ENCODE measurements at places on chromosomes 13 and 19.

DNA sequence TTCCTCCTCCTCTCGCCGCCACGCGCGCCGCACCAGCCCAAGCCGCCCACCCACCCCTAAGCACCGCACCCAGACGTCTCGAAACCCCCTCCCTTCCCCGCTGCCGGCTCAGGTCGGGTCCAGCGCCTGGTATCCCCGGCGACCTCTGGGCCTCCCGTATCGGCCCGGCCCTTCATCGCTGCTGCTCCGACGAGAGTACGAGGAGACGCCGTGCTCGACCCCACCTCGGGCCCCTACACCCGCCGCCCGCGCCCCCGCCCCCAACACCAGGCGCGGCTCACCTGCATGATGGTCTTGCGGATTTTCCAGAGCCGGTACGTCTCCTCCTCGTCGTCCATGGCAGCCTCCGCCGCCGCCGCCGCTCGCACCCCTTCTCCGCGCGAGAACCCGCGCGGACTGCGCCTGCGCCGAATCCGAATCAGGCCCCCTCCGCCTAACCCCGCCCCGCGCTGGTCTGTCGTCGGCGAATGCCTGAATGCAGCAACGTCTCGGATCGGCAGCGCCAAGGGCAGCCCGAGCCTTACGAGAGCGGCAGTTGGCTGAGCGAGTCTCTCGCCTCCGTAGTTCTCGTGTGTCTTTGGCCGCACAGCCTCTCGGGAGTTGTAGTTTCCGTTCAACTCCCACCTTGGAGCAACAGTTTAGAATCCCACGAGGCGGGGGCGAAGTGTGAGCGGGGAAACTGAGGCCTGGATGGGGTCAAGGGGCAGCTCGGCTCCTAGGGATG is at the start of gene POLR2E:
POLR2E (minus strand) TSS at position 398 of the 724 bp plus-strand sequence; CDS start at position 338, 60 bp downstream.
- DNase-seq = peak; percentile 98

DNA sequence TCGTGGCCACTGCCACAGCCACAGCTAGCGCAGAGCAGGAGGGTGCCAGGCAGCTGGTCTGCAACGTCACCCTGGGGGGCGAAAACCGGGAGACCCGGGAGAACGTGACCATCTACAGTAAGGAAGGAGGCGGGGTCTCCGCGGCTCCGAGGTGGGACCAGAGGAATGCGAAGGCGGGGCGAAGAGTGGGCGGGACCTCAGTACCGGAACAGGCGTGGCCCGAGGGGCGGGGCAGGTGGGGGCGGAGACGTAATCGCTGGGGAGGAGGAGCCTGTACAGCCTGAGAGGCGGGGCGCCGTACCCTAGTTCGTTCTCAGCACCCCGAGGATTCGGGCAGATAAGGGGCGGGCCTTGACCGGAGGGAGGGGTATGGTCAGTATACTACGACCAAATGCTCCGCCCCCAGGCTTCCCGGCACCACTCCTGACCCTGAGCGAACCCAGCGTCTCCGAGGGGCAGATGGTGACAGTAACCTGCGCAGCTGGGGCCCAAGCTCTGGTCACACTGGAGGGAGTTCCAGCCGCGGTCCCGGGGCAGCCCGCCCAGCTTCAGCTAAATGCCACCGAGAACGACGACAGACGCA is 2.5 kb downstream of the ICAM5 start:
- peak; percentile 69 for DNase-seq

- no peak for DNase-seq
Measured at GRCh38 chr13:78876915-78877549, 218.1 kb upstream of the OBI1 start.

DNA sequence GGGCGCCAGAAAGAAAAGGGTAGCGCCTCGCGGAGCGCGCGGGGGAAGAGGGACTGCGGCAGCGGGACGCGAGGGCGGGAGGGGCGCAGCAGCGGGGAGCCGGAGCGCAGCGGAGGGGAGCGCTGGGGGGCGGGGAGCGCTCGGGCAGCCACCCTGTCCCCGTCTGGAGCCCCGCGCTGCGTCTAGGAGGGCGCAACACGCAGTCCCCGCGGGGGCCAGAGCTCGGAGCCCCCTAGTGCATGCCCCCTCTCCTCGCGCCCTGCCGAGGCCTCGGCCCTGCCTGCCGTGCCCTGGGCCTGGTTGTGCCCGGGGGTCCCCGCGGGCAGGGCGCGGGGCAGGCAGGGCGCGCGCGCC is 37.9 kb downstream of the SOX1 start:
- no peak for DNase-seq

GRCh38 chr13:112573710-112574109 is 14.2 kb downstream of the TUBGCP3 start:
- no peak for DNase-seq

GRCh38 chr13:47133011-47133445 is 236.2 kb upstream of the HTR2A start:
- DNase-seq = no peak

DNA sequence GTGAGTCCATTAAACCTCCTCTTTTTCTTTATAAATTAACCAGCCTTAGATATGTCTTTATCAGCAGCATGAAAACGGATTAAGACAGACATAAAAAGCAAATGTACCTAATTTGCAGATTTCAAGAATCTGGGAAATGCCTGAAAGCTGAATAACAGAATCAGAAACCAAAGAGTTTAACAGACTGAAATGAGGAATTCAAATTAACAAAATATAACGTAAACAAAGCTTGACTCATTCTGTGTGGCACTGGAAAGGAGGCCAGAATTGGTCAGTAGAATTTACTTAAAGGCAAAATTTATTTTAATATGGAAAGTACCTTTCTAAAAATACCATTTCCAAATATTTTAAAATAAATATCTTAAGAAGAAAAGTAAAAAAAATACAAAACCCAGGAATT is 540.6 kb upstream of the HTR2A start:
- DNase-seq = no peak

- DNase-seq = no peak
Measured at GRCh38 chr13:31433207-31433606, 233.4 kb downstream of the B3GLCT start.

DNA sequence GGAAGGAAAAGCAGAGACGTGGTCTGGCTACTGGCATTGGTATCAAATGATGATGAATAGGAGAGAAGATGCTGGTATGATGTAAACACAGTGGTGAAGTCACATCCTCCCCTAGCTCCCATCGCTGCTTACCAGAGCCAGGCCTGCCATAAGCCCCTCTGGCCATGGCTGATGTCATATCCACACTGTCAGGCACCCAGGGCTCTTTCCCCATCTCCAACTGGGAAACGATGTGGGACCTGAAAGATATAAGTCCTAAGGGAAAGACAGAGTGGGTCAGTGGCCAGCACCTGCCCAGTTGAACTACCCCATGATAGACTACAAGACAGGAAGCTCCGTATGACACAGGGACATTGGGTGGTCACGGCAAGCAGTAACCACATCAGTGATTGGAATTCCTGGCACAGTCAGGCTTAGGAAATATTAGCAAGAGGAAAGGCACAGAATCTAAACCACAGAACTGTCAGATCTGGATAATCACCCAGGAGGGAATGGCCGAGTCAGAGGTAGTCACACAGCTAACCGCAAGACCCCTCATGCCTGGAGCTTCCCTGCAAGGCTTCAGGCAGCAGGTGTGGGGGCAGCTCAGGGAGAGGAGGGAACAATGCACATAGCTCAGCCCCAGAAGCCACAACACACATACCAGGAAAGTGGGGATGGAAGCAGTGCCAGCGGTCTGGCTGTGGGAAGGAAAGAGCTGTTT is 3.8 kb downstream of the ZNF792 start:
- no peak for DNase-seq

DNA sequence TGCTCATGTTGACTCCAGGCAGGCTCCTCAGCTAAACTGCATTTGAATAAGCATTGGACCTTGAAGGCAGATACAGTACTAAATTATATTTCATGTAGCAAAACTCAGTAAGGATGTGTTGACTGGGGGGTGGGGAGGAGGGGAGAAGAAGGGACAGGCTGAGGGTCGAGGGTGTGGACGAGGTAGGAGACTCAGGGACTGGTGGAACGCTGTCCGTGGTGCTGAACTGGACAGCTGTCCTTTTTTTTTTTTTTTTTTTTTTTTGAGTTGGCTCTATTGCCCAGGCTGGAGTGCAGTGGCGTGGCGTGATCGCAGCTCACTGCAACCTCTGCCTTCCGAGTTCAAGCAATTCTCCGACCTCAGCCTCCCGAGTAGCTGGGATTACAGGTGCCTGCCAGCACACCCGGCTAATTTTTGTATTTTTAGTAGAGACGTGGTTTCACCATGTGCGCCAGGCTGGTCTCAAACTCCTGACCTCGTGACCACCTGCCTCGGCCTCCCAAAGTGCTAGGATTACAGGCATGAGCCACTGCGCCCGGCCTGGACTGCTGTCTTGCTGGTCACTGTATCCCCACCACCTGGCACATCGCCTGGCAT is 33.2 kb upstream of the CASP14 start:
- no peak for DNase-seq

Data from hematopoietic multipotent progenitor cell (in vitro differentiated cells).